Stimulated activated CD4-positive, alpha-beta T cell treated with anti-CD3 and anti-CD28 coated beads, Interleukin-12 subunit alpha, Interleukin-12 subunit beta, amount 100 ng/mL, for 48 hours (primary cell): ENCODE measurements at places on chromosomes 2 and 18.

- no peak for DNase-seq
Measured at GRCh38 chr2:133976659-133977058, 277.2 kb upstream of the MGAT5 start.

- no peak for DNase-seq
Measured at GRCh38 chr2:129062146-129062912, 743.7 kb upstream of the HS6ST1 start.

DNA sequence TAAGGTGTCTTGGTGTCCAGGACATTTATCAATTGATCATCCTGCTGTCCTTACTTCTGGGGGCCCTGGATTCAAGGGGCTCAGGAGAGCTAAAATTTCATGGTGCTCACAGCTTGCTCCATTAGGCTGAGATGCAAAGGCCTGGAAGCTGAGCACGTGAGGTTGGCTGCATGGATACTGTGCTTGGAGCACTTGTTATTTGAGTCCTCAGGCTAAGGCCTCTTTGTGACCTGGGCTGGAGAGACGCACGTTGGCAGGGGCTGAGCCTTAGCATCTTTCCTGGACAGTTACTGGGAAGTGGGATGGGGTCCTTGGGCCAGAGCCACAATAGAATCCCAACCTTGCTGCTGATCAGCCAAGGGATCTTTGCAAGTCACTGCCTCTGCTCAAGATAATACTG lies 151.2 kb upstream of the HS6ST1 start:
- no peak for DNase-seq

- no peak for DNase-seq
Measured at GRCh38 chr18:13688191-13689136, 37.9 kb downstream of the FAM210A start.

GRCh38 chr18:13243363-13243762 lies 24.8 kb downstream of the LDLRAD4 start:
- no peak for DNase-seq

DNA sequence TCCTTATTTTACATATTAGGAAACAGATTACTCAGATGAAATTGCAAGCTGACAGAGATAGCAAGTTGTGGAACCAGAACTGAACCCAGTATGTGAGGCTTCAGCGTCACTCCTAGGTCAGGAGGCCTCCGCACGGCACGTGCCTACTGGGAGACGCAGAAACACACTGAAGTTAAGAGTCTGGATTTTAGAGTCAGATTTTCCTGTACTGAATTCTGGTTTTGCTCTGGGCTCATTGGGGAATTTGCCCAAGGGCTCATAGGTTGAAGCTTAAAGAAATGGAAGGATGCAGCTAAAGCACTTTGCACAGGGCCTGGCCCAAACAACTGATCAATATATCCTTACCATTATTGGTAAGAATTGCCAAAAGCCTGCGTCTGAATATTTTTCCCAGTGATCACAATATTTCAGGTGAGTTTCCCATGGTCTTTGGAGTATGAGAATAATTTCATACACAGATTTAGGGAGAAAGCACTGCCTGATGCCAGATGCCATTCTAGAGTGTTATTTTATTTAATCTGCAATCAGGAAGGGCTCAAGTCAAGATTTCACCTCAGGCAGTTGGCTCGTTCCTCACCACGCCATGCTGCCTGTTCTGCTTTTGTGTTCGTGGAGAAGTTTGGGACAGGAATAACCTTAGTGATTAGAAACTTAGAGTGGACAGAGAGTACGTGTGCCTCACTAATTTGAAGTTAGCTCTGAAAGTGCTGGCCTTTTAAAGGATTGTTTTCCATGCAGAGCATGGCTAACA lies 331.9 kb downstream of the MYCN start:
- no peak for DNase-seq

DNA sequence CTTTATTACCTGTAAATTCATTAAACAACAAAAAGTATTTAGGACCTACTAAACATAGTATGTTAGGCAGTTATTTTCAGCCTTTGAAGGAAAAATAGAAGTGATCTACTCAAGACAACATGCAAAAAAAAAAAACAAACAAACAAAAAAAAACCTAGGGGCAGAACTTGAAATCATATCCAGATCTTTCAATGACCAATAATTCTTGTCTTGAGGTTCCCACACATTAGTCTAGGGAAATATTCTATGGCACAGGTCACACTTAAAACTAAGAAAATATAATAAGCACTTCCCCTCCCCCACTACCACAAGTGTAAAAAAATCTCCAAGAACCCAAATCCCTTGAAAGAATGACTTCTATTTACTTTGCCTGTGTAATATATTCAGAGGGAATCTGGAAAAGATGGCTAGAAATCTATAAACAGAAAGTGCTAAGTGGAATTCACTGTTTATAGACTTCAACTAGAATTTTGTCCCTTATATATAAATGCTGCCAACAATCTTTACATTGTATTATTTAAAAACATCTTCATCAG lies 3.5 kb downstream of the PELI1 start:
- no peak for DNase-seq
